ENCODE measurements at places on chromosomes 1 and 21. TPM values are rescaled to one million over a fixed set of nuclear protein-coding genes. Genes with fewer than 3 reads are reported as not detected.

GUCA2A gene
- polyA plus RNA-seq: not detected

TSPAN2 gene
- 41.7 TPM for polyA plus RNA-seq

CFAP107 gene
- polyA plus RNA-seq: 0.50 TPM

ANGPTL1 gene
- polyA plus RNA-seq: 4.0 TPM

FAM72C gene
- polyA plus RNA-seq: 2.1 TPM
